ENCODE measurements at places on chromosomes 11 and 22.

GRCh38 chr11:125305345-125305744, 140.8 kb downstream of the PKNOX2 start:
- no peak for DNase-seq

GRCh38 chr22:50705219-50705691, 32.6 kb downstream of the SHANK3 start:
- DNase-seq = no peak

- DNase-seq = no peak
Observed at GRCh38 chr11:95322539-95322938, 91.5 kb upstream of the SESN3 start.

GRCh38 chr22:47851586-47851985, 1089.1 kb downstream of the TBC1D22A start:
- DNase-seq = no peak
